Nephron progenitor cell (in vitro differentiated cells): ENCODE measurements at places on chromosomes 5 and 9.

- no peak for DNase-seq
Measured at GRCh38 chr5:67672636-67673035, 476.0 kb upstream of the CD180 start.

DNA sequence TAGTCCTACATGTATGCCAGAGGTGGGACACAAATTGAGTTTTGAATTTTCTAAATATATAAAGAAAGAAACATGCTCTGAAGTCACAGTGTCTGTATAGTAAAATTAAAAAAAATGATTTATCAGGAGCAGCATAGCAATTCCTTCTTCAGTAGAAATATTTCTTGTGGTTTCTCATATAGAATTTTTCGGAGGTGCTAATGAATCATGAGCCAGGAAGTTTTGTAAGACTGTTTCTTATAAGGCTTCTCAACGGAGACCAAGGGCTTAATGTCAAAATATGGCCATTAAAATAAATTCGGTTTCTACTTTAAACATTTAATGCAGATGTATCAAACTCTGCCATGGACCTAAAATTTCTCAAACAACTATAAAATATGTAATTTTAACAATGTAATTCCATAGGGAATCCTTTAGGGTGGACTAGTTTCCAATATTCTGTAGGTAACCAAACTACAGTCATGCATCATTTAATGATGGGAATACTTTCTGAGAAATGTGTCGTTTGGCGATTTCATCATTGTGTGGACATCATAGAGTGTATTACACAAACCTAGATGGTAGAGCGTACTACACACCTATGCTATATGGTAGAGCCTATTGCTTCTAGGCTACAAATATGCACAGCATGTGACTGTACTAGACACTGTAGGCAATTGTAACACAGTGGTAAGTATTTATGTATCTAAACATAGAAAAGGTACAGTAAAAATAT lies 66.3 kb downstream of the ANKRD55 start:
- DNase-seq = no peak

DNA sequence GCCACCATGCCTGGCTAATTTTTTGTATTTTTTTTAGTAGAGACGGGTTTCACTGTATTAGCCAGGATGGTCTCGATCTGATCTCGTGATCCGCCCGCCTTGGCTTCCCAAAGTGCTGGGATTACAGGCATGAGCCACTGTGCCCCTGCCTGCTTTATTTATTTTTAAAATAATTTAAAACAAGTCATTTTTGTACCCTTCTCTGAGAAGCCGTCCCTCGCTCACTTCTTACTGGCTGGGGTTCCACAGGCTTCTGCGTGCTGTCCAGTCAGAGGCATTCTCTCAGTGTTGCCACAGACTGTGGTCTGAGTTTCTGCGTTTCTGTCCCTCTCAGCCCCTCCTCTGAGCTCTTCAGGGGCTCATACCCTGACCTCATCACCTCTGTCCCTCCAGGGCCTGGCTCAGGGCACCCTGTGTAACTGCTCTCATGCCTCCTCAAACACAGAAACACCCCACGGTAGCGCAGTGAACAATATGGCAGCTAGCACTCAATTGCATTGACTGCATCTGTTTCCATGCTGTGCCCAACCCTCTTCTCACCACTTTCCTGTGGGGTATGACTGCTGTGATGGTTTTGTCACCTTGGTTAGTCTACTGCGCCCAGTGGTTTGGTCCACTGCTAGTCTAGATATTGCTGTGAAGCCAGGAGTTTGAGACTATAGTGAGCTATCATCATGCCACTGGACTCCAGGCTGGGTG lies 44.3 kb upstream of the SH3PXD2B start:
- DNase-seq = no peak

GRCh38 chr5:56698463-56699381 lies 116.6 kb upstream of the MAP3K1 start:
- DNase-seq = no peak

DNA sequence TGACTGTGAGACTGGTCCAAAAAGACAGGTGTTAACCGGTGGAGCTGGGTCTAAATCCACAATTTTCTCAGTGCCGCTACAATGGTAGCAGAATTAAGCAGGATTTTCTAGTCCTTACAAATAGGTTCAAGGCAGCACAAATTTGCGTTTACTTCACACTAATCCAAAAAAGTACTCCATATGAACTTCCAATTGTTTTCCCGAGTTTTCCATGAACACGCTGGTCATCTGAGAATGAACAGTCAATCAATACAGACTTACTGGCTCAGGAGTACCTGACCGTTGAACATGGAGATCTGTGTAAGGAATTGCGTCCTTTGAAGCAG lies 709 bp downstream of the SLC35D2 start:
- DNase-seq = no peak

- no peak for DNase-seq
Measured at GRCh38 chr5:138385660-138386059, 33.2 kb downstream of the KDM3B start.

- DNase-seq = no peak
Measured at GRCh38 chr9:114394523-114395333, 6.9 kb upstream of the AKNA start.

- no peak for DNase-seq
Measured at GRCh38 chr5:19928562-19929421, 59.2 kb downstream of the CDH18 start.

DNA sequence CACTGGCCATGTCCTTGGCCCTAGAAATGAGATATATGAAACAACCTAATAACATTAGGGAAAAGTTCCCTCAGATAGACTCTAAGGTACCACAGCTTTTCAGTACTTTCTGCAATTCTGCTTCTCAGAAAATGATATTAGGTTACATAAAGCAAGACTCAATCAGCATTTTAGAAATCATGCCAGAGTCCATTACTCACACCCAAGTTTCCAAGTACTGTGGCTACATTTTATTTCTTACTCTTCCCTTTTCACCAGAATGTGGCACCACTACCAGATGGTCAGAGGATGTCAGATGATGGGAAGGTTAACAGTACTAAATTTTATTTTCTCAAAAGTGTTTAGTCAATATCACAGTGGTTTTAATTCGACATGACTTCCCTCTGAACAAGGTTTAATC lies 217.2 kb downstream of the MLLT3 start:
- no peak for DNase-seq

DNA sequence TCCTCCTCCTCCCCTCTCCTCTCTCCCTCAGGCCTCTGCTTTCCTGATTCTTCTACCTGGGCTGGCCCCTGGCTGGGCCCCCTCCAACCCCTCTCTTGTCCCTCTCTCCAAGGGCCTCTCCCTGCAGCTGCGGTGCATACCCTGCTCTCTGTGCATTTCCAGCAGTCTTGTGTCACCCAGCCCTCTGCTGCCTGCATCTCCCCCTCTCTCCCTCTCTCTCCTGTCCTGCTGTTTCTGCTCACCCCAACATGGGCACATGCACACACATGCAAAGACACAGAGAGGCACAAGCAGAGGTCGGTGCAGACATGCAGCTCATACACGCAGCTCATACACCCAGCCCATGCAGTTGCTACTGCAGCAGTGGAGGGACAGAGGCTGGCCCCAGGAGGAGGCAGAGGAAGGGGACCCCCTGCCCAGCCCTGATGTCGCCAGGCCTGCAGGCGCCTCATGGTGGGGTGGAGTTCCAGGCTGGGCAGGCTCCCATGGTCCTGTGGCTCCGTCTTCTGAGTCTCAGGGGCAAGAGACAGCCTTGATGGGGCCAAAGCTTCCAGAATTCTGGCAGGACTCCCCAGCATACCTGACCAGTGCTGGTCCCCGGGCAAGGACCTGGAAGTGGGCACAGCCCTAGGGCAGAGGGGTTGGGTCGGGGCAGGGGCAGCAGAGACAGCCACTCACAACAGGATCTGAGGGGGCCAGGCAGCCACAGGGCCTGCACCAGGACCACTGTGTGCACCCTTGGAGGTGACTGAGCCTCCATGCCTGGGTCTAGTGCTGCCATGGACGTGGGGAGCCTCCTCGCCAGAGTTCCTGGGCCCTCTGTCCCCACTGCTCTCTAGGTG lies 216.9 kb downstream of the C9orf50 start:
- DNase-seq = no peak

DNA sequence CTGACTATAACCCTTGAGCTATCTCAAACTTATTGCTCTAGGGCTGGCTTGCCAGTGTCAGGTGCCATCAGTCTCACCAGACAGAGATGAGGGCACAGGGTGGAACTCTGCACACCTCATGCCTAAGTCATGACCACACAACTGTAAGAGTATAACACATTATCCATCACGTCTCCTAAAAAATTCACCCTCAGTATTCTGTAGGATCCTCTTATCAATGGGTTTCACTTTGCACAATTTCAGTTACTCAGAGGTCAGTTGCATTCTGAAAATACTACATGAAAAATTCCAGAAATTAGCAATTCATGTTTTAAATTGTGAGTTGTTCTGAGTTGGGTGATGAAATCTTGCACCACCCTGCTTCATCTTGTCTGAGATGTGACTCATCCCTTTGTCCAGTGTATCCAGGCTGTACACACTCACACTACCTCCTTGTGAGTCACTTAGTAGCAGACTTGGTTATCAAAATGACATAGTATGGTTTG lies 690.9 kb upstream of the CDH18 start:
- no peak for DNase-seq

- DNase-seq = no peak
Measured at GRCh38 chr5:95600557-95600956, 19.3 kb upstream of the GPR150 start.

DNA sequence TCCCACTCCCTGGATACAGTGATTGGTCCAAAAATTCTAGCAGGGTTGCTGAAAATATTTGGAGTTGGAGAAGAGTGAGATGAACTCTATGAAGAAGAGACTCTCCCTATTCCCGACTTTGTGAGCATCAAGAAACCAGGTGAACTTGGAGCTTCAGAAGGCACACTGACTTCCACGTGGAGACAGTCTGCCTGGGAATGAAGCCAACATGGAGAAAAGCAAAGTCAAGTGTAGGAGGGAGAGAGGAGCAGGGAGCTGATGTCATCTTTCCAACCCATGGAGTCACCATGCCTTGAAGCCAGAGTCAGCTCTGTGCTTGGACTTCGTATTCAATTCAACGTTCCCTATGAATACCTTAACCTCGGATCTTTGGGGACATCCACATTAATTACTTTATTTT lies 125.1 kb downstream of the NPR3 start:
- DNase-seq = no peak

- no peak for DNase-seq
Measured at GRCh38 chr5:177985430-177986040, 10.5 kb downstream of the PROP1 start.
